Esophagus squamous epithelium (tissue), 5 donors: ENCODE measurements at places on chromosomes 1 and 21.
A peak's percentile ranks its signal among the peaks of the same experiment; 100 is the strongest.

GRCh38 chr1:203888807-203889251 lies 27.4 kb downstream of the SNRPE start:
- no peak overlapping the region for H3K27ac ChIP-seq
- H3K27me3 ChIP-seq: no peaks in the 10 kb centered on the region
- no peak for DNase-seq
- H3K4me1 ChIP-seq: no peaks in the 10 kb centered on the region
- H3K36me3 ChIP-seq: no peaks in the 10 kb centered on the region
- H3K4me3 ChIP-seq: no peak overlapping the region

DNA sequence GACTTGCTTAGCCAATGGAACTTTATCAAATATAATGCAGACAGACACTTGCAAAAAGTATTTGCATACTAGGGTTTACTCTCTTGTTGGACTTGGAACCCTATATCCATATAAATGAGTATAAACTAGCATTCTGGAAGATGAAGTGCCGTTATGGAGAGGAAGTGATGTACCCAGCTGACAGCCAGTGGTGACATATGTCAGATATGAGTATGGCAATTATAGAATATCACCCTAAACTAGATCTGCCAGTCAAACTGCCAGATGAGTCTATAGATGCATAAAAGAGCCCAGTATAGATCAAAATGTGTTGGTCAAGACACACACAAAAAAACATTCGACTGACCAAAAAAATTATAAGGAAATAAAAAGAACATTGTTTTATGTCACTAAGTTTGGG lies 739.3 kb downstream of the PLA2G4A start:
- no peak for DNase-seq
- H3K36me3 ChIP-seq: no peaks in the 10 kb centered on the region

DNA sequence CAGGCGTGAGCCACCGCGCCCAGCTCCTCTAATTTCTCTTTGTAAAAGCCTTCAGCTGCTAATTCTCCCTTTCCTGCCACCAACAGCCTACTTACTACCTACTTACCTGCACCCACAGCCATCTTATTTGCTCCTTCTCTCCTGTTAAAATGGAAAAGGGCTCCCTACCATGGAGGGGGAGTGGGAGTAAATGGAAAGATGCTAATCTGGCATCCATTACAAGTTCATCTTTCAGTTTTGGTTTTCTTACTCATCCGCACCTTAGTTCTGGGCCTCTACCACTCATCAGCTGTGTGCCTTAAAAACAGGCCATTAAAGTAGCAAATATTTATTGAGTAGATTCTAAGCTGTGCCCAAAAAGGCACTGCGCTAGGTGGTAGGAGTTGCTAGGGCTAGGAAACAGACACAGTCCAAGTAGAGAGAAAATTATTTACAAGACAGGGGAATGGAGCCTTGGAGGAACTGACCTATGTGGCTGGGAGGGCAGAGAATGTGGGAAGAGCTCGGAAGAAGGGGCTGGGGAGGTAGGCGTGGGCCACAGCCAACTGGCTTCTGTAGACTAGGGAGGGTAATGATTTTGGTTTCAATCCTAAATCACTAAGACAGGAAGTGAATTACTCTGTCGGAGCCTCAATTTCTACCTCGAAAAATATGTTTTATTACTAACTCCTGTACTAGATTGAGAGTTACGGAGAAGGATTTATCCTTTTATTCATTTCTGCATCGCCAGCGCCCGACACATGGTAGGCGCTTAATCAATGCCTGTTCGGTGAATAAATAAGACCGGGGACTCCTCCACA lies 685 bp upstream of the DDI2 start:
- DNase-seq: no peak
- H3K4me1 ChIP-seq: peaks cover 44% of the 10 kb centered on the region
- H3K27ac ChIP-seq: peak overlapping the region; percentile 98
- no peaks in the 10 kb centered on the region for H3K27me3 ChIP-seq
- peak overlapping the region; percentile 91 for H3K4me3 ChIP-seq

- no peak for DNase-seq
- H3K27me3 ChIP-seq: peaks cover 11% of the 10 kb centered on the region
- peaks cover 5% of the 10 kb centered on the region for H3K4me1 ChIP-seq
- H3K4me3 ChIP-seq: no peak overlapping the region
Observed at GRCh38 chr1:44073528-44073927, 42.3 kb upstream of the SLC6A9 start.

- peaks cover 66% of the 10 kb centered on the region for H3K27me3 ChIP-seq
- no peak overlapping the region for H3K27ac ChIP-seq
- no peak for DNase-seq
- no peaks in the 10 kb centered on the region for H3K36me3 ChIP-seq
Observed at GRCh38 chr1:44389437-44389836, 15.6 kb upstream of the RNF220 start.

DNA sequence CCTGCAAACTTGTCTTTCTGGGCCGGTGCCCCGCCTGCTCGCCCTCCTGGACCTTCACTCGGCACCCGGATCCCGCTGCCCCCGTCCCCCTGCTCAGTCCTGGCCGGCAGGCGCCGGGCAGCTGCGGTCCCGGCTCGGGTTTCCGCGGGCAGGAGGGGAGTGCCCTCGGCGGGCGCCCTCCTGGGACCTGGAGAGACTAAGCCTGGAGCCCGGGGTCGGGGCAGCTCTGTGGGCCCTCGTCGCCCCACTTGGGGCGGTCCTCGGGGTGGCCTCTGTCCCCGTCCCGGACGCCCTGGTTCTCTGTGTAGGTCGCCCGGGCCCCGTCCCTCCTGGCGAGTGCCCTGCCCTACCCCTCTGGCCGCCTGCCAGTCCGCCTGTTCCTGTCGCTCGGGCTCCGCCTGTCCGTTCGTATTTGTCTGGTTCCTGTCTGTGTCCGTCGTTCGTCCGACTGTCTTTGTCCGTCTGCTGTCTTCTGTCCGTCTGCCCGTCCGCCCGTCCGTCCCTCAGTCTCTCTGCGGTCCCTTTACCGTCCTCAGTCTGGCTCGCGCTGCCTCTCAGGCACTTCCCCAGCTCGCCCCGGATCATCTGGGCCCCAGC lies 490 bp downstream of the SERINC2 start:
- peaks cover 38% of the 10 kb centered on the region for H3K27me3 ChIP-seq
- peak overlapping the region; percentile 90 for H3K4me3 ChIP-seq
- H3K27ac ChIP-seq: peak overlapping the region; percentile 77
- no peaks in the 10 kb centered on the region for H3K36me3 ChIP-seq
- no peak for DNase-seq

DNA sequence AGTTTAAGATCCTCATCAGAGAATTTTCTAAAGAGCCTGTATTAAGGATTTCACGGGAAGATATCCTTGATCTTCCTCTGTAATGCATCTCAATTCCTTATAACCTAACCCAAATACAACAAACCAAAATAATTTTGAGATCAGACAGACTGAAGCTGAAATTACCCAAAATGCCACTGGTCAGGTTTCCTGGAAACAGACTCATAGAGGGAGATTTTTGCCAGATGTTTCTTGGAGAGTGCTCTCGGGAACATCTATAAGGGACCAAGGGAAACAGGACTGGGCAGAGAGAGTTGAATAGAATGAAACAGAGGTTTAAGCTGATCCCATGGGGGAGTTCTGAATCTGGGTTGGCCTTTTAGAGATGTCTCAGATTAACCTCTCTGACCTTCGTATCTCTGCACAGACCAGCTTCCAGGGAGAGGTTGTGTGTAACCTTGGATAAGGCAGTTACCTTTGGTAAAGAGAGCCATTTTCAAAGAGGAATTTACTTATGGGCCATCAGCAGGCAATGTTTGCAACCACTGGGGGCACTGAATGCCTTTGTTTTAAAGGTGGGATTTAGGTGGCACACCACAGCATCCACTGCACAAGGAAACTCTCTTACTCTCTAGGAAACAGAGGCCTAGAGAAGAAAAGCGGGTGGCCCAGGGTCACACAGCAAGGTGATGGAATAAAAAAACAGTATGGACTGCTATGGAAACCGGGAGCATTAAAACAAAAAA lies 130.8 kb upstream of the SGIP1 start:
- no peaks in the 10 kb centered on the region for H3K4me1 ChIP-seq
- no peak overlapping the region for H3K27ac ChIP-seq
- H3K36me3 ChIP-seq: no peaks in the 10 kb centered on the region
- no peak for DNase-seq

GRCh38 chr21:17597680-17598079 lies 15.0 kb downstream of the BTG3 start:
- DNase-seq: no peak
- H3K27ac ChIP-seq: no peak overlapping the region
- no peak overlapping the region for H3K4me3 ChIP-seq
- no peaks in the 10 kb centered on the region for H3K4me1 ChIP-seq

DNA sequence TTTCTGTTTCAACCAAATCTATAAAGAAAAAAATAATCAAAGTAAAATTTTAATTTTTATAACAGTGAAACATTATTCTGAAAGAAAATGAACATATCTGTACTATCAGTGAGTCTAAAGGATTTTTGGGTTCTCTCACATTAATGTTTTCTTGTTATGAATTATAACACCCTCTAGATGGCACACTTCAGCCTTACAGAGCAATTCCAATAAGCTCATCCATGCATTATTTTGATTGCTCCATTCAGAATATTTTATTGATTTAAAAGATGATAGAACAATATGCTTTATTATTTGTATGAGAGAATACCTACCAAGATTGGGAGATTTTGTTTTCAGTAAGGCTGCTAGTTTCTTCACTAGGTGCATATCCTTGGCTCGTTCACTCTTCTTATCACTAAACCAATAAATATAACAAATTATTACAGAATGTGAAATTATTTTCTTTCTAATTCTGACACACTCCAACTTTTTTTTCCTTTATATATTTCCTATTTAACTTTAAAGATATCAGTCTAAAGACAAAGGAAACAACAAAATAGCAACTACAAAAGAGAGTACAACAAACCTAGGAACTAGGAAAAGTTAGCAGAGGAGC lies 82.4 kb downstream of the RAB3GAP2 start:
- no peak overlapping the region for H3K4me3 ChIP-seq
- H3K36me3 ChIP-seq: peaks cover 10% of the 10 kb centered on the region
- no peak overlapping the region for H3K27ac ChIP-seq

DNA sequence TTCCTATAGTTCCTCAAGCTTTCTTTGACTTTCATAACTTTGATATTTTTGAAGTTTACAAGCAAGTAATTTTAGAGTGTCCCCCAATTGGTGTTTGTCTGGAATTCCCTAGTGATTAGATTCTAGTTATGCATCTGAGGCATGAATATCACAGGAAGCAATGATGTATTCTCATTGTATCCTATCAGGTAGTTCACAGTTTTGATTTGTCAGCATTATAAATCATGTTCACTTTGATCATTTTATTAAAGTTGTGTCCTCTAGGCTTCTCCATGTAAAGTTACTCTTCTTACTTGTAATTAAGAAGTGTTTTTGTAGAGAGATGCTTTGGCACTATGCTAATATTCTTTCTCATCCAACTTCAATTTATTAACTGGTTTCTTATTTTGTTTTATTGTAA lies 53.0 kb downstream of the TYW3 start:
- H3K4me1 ChIP-seq: no peaks in the 10 kb centered on the region
- H3K36me3 ChIP-seq: no peaks in the 10 kb centered on the region

DNA sequence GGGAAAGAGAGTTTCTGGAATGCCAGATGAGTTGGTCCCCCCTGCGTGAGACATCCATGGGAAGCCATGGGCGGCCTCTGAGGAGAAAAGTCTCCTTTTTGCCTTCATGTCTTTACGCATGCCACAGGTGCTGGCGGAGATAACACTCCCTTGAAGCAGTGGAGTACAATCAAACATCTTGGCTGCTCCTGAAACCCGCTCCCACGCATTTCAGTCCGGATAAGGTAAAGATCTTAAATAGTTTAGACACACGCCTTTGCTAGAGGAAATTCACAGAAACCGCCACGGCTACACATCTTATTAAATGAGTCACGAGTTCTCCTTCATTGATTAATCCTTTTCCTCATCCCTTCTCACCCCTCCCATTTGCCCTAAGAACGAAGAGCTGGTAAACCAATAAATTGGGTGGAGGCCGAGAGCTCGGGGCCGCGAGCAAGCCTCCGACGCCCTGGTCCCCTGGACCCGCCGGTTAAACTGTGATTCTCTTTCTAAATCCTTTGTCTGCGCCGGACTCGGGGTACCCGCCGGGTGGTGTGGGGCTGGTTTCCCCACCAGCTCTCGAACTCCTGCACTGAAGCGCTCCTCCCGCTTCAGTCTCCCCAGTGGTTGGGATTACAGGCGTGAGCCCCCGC lies 6.6 kb upstream of the ZNF669 start:
- H3K27me3 ChIP-seq: no peaks in the 10 kb centered on the region
- peak overlapping the region; percentile 87 for H3K27ac ChIP-seq
- H3K36me3 ChIP-seq: no peaks in the 10 kb centered on the region
- peaks cover 13% of the 10 kb centered on the region for H3K4me1 ChIP-seq
- H3K4me3 ChIP-seq: peak overlapping the region; percentile 58

- H3K27ac ChIP-seq: no peak overlapping the region
- no peak for DNase-seq
- no peaks in the 10 kb centered on the region for H3K36me3 ChIP-seq
- no peak overlapping the region for H3K4me3 ChIP-seq
Observed at GRCh38 chr1:234348964-234349363, 24.3 kb upstream of the COA6 start.

GRCh38 chr1:38129971-38130370 lies 83.4 kb upstream of the POU3F1 start:
- no peaks in the 10 kb centered on the region for H3K4me1 ChIP-seq
- H3K27me3 ChIP-seq: no peaks in the 10 kb centered on the region
- no peak overlapping the region for H3K27ac ChIP-seq
- H3K36me3 ChIP-seq: no peaks in the 10 kb centered on the region
- DNase-seq: no peak
- H3K4me3 ChIP-seq: no peak overlapping the region
